ENCODE measurements at places on chromosomes 2 and 18.

GRCh38 chr2:128401680-128402079 lies 83.0 kb upstream of the HS6ST1 start:
- no peak for DNase-seq

GRCh38 chr2:199704358-199705238 lies 146.4 kb downstream of the FTCDNL1 start:
- DNase-seq: no peak

GRCh38 chr18:62452280-62452831 lies 70.5 kb upstream of the ZCCHC2 start:
- no peak for DNase-seq

DNA sequence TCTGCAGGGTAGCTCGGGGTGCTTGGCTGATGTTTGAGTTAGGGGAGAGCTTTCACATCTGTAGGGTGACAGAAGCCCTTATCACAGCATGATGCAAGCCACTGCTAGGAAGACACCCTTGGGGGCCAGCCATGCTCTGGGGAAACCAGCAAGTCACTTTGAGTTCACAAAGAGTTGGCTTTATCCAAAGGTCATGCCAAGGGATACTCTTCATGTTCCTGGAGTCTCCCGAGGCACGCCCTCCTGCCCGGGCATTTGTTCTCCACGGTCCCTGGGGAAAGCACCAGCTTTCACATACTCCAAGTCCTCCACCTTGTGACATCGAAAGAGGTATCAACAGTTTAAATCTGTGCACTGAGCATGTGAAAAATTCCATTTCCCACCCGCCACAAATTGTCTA lies 227.7 kb downstream of the VAPA start:
- no peak for DNase-seq

- no peak for DNase-seq
These were observed 1125.0 kb upstream of the CELF4 start for GRCh38 chr18:38690626-38691025.

GRCh38 chr18:9715978-9716774 lies 8.1 kb downstream of the RAB31 start:
- no peak for DNase-seq

GRCh38 chr18:60485201-60485600 lies 112.6 kb upstream of the MC4R start:
- no peak for DNase-seq

GRCh38 chr2:27263287-27264252 lies 723 bp upstream of the SLC30A3 start:
- no peak for DNase-seq

DNA sequence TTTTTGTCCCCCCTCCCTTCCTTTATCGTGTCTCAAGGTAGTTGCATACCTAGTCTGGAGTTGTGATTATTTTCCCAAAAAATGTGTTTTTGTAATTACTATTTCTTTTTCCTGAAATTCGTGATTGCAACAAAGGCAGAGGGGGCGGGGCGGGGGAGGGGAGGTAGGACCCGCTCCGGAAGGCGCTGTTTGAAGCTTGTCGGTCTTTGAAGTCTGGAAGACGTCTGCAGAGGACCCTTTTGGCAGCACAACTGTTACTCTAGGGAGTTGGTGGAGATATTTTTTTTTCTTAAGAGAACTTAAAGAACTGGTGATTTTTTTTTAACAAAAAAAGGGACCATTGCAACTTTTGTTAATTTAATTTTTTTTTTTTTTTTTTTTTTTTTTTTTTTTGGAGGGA lies 2.1 kb downstream of the SOX11 start:
- DNase-seq: no peak

DNA sequence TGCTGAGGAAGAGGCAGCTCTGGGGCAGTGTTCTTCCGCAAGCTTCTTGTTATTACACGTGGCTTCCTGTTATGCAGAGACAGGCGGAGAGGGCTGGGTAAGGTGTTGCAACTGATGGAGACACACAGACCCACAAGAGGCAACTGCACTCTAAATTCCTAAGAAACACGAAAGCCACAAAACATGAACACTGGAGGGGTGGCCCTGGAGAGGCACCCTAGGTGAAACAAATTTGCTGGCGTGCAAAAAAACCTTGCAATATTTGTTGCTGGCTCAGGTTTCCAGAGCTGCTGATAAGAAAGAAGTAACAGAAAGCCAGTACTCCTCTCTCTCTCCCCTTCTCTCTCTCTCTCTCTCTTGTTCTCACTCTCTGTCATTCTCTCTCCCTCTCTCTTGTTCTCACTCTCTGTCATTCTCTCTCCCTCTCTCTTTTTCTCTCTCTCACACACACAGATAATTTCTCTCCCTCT lies 31.8 kb downstream of the ARHGAP25 start:
- no peak for DNase-seq

DNA sequence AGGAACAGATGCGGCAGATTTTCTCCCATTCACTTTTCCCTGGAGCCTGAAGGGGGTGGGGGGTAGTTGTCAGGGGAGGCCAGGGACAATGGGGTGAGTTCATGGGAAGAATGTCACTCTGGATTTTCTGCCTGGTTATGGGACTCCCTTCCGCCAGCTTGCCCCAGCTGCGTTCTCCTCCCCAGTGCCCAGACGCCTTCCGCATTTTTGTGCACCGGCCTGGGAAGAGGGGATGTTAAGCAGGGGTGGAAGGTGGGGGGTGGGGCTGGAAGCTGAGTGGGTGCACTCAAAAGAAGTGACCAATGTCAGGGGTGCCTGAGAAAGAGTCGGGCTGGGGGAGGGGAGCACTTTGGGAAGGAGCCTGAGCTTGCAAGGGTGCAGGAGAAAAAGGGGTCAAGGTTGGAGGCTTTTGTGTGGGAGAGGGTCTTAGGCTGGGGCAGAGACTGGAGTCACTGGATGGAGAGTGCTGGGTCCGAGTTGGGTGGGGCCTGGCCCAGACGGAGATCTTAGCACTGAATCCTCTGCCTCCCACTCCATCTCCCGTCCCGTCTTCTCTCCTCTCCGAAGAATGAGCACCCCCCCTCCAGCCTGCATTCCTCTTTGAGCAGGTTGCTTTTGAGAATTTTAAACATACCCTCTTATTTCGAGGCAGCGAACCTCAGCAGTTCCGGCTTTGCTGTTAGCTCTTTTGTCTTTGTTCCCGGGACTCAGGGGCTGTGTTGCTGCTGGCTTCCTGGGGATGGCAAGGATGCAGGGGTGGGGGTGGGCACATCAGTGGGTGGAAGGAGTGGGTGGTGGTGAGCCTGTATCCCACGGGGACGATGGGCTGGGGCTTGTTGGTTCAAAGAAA lies 2.7 kb downstream of the IGFBP2 start:
- no peak for DNase-seq

GRCh38 chr2:60465736-60466135 lies 87.7 kb downstream of the BCL11A start:
- DNase-seq: no peak

DNA sequence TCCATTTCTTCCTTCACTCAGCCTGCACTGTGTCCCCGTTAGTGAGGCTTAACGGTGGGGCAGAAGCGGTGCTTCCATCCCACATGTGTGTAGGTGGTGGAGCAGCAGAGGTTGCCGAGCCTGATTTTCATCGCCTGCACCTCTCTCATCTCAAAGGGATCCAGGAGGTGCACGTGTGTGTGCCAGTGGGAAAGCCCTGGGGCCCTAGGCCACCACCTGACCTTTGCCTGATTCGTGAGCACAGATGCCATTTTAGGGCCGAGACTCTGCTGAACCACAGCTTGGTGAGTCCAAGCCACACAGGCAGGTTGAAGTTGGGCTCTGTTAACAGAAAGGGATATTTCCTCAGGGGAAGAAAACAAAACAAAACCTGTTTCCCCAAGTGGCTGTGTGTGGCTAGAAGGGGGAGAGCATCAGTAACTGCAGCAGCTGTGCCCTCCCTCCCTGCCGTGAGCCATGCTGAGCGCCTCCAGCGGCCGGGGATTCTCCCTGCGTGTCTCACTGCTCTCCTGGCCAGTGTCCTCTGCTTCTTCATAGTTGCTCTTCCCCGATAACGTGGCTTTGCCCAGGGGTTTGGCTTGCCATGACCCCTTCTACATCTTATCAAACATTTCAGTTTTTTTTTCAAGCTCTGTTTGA lies 81.5 kb downstream of the MAPRE2 start:
- no peak for DNase-seq

- DNase-seq: no peak
These were observed 67.8 kb downstream of the COA5 start for GRCh38 chr2:98540536-98540935.

- no peak for DNase-seq
These were observed 232.4 kb downstream of the CD226 start for GRCh38 chr18:69715191-69715795.

DNA sequence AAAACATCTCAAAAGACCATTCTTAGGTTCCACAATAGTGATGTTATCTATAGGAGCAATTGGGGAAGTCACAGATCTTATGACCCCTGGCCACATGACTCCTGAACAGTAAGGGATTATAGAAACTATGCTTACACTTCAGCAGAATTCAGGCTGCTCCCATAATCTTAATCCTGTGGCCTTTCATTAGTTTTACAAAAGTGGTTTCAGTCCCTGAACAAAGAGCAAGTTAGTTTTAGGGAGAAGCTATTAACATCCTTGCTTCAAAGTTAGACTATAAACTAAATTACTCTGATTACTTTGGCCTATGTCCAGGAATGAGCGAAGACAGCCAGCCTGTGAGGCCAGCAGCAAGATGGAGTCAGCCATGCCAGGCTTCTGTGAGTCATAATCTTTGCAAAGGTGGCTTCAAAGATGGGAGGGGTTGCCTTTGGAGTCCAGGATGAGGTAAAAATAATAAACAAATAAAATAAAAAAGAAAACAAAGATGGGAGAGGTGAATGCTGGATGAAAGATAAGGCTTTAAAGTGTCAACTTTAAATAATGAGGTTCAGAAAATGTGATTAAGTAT lies 168.7 kb upstream of the NDUFV2 start:
- no peak for DNase-seq

DNA sequence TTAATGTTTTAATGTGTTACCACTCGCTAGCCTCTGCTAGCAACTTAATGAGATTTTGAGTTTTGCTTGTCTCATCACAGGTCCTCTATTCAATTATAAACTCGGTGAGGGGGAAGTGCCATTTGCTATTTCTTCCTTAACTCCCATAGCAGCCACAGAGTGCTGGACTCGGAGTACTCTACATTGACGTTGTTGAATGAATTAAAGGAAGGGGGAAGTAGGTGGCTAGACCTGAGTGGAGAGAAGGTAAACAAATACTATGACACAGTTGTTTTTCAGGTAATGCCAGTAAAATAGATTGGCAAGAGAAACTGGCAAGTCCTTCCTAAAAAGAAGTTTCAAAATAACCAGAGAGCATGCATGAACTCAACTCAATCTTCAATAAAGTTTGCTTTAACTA lies 339.3 kb downstream of the HRH4 start:
- no peak for DNase-seq

DNA sequence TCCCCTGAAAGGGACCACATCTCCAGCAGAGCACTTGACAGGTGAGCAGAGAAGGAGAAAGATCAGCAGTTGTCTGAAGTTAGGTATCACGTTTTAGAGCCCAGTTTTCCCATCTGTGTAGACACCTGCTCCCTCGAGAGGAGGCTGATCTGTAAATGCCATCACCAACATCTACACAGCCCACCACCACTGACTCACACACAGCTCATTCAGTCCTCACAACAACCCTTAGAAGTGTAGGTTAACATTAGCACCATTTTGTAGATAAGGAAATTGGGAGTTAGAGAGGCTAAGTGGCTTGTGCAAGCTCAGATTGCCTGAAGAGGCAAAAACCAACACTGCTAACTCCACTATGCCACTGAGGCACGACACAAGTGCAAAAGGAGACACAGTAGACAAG lies 37.2 kb upstream of the STAT1 start:
- DNase-seq: no peak

DNA sequence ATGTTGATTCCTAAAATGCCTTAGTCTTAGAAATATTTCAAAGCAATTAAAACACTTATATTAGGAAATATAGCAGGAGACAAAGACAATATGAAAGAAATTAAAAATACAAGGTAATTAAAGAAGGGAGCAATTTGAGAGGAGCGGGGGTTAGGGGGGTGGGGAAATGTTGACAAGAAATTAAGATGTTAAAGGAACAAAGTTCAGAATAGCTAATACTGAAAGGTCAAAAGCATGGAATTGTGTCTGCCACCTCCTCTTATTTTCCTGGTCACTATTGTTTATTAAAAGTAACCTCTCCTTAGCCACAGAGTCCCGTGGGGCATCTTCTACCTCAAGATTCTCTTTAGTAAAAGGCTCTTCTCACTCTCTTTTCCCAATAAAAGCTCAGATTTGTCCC lies 244.1 kb downstream of the MREG start:
- DNase-seq: no peak

DNA sequence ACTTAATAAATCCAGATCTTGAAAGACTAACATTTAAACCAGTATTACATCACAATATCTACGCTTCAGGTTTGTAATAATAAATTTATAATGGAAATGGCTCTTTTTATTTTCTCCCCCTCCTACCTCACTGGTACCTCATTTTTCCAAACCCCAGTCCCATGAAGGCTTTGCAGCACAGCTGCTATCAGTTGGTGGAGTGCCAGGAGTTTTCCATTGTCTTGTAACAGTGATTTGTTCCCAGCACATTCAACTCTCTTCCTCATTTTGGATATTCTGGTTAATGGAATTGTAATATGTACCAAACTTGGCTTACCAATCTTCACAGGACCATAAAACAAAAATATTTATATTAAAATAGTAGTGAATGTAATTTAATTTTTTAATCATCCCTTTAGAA lies 91.2 kb downstream of the VRK2 start:
- DNase-seq: no peak

DNA sequence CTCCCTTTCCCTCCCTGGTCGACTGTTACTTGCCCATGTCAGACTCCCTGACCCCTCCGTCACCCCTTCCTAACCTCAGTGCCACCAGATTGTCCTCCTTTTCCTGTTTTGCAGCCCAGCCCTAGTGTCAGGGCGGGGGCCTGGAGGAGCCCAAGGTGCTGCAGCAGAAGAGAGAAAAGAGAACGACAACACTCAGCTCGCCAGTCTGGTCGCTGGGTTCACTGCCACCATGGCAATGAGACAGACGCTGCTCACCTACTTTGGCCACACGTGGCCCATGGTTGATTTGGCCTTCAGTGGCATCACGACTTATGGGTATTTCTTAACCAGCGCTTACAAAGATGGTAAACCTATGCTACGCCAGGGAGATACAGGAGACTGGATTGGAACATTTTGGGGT lies 108.4 kb upstream of the RMDN2 start:
- DNase-seq: no peak

DNA sequence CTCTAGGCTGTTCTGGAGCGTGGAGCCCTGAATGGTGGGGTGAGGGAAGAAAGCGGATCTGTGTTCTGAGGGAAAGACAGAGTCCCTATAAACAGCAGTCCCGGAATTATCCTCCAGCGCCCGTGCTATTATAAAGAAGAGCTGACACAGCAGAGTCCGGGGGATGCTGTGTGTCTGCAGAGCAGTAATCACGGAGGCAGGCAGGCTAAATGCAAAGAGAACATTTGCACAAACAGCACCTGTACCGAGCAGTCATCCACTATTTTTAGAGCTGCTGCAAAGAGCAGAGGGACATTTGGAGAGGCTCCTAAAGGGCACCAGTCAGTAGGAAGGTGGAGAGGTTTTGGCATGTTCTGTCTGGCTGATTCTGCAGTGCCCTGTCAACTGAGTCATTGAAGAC lies 293.8 kb upstream of the SLC14A2 start:
- DNase-seq: no peak

- no peak for DNase-seq
These were observed 27.8 kb upstream of the ICOS start for GRCh38 chr2:203908797-203909185.

GRCh38 chr2:139924070-139924469 lies 1143.9 kb upstream of the NXPH2 start:
- DNase-seq: no peak

- DNase-seq: no peak
These were observed 24.2 kb upstream of the KLF11 start for GRCh38 chr2:10019174-10019573.

Data from NCI-H1930 (cell line).